Cerebellar cortex (tissue), 1 donor: ENCODE measurements at places on chromosomes 6 and 20.

DNA sequence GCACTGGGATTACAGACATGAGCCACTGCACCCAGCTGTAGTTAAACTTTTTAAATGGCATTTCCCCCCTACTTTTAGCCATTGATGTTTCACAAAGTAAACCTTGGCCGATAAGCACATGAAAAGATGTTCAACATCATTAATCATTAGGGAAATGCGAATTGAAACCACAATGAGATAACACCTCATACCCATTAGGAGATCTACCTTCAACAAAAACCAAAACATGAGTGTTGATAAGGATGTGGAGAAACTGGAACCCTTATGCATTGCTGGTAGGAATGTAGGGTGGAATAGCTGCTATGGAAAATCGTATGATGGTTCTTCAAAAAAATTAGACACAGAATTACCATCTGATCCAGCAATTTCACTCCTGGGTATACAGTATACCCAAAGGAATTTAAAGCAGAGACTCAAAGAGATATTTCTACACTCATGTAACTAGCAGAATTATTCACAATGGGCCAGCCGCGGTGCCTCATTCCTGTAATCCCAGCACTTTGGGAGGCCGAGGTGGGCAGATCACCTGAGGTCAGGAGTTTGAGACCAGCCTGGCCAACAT, 286.5 kb upstream of the JARID2 start:
- no peak for DNase-seq

- no peak for DNase-seq
These were observed 121.9 kb upstream of the ASCC3 start for GRCh38 chr6:101003075-101003474.

DNA sequence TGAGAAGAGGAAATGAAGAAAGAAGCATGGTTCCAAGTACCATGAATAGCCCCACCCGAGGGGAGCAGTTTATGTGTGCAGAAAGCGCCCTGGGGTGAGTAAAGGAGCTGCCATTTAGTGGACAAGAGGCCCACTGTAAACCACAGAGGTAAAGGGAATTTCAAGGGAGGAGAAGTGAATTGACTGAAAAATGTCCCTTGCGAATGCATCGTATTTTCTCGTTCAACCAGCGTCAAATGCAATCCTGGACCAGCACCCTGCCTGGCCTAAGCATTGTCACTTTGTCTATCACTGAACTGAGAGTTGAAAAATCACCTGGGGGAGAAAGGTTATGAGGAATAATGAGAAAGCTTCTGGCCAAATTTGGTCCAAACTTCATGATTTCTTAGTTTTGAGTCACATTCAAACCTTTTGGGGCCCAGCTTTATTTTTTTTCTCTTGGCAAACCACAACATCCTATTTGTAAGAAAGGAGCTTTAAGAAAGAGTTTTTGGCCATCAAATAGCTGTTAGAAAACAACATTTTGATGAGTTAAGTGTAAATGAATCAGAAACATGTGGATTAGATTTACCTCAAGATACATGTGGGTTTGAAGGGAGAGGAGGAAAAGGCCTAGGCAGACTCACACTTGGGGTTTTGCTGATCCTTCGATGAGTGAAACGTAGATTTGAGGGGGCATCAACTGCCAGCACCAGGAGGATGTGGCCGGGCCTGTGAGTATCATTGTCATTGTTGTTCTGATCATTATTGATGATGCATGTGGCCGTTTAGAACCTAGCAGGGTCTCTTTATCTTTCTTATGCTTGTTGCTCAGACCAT, 214.0 kb downstream of the CLIC5 start:
- no peak for DNase-seq

- peak; percentile 77 for DNase-seq
These were observed 1.8 kb downstream of the OOEP start for GRCh38 chr6:73367761-73368355.

- no peak for DNase-seq
These were observed 42.1 kb upstream of the SLC22A3 start for GRCh38 chr6:160305926-160306713.

DNA sequence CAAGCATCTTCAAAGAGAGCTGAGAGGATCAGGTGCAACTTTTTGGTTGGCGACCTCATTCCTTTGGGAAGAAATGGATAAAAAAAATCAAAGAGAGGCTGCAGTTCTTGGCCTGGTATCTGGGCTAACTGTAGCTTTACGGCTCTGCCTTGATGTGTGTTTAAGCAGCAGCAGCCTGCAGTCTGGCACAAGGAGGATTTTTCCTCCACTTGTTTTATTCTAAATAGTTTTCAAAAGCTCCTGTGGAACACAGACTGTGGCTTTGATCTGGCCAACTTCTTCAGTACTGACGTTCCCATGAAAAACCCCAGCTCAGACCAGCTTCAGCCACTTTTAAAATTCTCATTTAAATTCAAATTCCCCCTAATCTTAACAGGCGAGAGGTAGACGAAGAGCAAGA, 137.3 kb downstream of the HDGFL1 start:
- no peak for DNase-seq

GRCh38 chr6:109055771-109056235, 38.8 kb downstream of the SESN1 start:
- DNase-seq: no peak

- no peak for DNase-seq
These were observed 695.2 kb downstream of the QKI start for GRCh38 chr6:164109770-164110140.

GRCh38 chr6:149137594-149137993, 179.9 kb upstream of the TAB2 start:
- no peak for DNase-seq

- no peak for DNase-seq
These were observed 39.1 kb upstream of the FOXO3 start for GRCh38 chr6:108521616-108522107.

DNA sequence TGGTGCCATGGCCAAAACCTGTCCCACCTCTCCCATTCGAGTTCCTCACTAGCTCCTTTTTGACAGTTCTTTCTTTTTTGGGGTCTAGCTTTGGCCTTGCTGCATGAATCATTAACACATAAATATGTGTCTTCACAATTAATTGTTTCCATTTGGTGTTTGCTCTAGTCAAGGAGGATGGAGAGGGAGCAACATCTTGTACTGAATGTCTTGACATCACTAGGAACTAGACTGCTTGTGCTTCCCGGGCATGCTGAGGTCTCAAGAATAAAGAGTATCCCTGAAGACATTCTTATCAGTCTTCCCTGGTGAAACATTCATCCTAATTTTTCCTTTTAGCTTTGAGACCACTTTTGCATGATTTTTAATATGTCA, 77.0 kb upstream of the ESR1 start:
- DNase-seq: no peak

DNA sequence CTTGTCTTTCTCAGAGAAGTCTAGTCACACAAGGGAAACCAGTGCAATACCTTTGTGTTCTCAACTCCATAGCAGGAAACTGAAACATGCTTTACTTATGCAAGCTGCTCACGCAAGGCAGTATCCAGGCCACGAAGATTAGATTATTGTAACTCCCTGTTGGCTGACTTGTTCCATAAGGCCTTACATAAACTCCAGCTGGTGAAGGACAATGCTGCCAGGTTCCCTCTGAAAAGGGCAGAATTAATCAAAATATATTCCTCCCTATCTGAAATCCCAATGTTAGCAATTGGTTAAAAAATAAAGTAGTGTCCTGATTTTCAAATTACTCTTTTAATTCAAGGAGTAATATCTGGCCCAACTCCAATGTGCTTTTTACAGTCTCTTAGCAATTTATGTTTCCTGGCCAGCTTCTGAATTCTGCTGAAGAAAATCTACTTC, 966.6 kb downstream of the HACE1 start:
- DNase-seq: peak; percentile 89

DNA sequence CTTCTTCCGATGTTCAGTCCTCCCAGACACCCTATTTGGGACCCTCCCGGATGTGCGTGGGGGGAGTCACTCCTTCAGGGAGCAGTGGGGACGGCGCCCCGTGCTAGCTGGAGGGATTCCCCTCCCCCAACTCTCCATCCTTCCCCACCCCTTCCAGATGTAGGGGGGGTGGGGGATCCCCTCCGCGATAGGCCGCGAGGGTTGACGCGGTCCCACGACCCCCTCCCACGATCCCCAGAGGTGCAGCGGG, 548 bp downstream of the GNL1 start:
- no peak for DNase-seq

- DNase-seq: no peak
These were observed 23.7 kb downstream of the PLCB1 start for GRCh38 chr20:8155812-8156211.

DNA sequence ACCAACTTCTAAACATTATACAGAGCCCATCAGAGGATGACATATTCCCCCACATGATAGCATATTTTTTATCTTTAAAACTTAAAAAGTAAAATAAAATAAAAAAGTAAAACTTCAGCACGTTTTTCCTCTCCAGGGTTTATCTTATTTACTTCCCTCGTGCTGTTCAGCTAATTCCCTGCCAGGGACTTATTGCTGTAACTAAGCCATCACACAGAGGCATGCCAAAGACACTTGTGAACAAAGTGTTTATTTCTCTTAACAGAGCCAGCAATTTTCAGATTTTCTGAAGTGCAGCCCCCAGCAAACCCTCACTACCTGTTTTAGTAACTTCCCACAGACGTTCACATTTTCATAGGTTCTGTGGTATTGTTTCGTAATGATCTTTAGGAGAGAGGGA, 293.8 kb downstream of the ZNF217 start:
- no peak for DNase-seq

DNA sequence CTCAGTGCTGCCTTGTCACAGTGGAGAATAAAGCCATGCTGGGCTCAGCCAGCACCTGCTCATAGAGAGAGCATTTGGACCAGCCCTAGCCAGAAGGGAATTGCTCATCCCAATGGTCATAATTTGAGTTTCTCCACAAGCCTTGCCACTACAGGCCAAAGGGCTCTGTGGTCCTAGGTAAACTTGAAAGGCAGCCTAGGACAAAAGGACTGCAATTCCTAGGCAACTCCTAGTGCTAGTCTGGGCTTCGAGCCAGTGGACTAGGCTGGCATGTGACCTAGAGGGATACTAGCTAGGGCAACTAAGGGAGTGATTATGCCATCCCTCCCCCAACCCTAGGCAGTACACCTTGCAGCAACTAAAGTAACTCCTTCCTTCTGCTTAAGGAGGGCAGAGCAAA, 516.2 kb downstream of the BCKDHB start:
- DNase-seq: no peak

DNA sequence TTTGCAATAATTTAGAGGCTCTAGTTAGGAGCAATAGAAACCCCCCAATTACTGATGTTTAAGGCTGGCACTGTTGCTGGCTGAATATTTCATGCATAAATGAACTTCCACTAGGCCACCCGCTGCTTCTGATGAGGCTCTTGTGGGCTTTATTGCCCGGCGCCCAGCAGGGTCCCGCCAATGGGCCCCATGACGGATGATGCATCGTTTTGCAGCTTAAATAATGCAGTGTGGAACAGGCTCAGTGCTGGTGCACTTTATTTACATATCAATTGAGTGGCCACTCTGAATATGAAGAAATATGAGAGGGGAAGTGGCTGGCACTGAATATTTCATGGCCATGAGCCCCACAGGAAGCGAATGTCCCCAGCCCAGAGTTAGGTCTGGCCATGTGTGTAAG, 155.3 kb upstream of the MAFB start:
- DNase-seq: no peak

- DNase-seq: no peak
These were observed 18.1 kb upstream of the OSER1 start for GRCh38 chr20:44228465-44229258.

GRCh38 chr6:102485480-102485879, 1092.0 kb downstream of the GRIK2 start:
- DNase-seq: no peak

DNA sequence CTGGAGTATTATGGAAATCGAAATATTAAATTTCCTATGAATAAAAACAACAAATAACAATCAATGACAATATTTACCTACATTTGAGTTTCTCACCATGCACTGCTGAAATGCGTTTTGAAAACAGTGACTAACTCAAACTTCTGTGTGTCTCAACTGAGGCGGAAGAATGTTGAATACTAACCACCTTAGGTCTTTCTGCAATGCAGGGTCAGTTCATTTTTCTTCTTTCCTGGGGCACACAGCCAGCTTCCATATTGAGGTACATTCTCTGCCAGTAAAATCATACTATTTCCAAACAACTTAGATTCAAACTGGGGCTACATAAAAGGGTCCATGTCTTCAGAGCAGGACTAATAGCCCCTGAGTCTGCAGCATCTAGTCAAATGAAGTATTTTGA, 310.1 kb downstream of the UTRN start:
- no peak for DNase-seq

- peak; percentile 89 for DNase-seq
These were observed 317.8 kb upstream of the SULF2 start for GRCh38 chr20:48102931-48103660.

GRCh38 chr6:133106934-133107333, 134.2 kb upstream of the EYA4 start:
- DNase-seq: no peak

DNA sequence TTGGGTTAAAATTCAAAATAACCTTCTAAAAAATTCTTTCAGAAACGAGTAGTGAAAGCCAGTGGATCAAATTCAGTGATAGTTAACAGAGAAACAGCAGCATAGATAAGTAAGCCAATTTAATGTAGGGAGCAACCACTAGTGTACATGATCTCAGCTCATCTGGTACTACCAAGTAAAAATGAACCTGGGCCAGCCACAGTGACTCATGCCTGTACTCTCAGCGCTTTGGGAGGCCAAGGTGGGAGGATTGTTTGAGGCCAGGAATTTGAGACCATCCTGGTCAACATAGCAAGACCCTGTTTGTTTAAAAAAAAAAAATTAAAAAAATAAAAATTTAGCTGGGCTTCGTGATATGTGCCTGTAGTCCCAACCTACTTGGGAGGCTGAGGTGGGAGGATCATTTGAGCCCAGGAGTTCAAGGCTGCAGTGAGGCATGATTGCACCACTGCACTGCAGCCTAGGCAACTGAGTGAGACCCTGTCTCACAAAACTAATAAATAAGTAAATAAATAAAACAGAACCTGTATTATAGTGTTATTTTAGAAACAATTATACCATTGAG, 32.4 kb downstream of the CBFA2T2 start:
- DNase-seq: no peak

DNA sequence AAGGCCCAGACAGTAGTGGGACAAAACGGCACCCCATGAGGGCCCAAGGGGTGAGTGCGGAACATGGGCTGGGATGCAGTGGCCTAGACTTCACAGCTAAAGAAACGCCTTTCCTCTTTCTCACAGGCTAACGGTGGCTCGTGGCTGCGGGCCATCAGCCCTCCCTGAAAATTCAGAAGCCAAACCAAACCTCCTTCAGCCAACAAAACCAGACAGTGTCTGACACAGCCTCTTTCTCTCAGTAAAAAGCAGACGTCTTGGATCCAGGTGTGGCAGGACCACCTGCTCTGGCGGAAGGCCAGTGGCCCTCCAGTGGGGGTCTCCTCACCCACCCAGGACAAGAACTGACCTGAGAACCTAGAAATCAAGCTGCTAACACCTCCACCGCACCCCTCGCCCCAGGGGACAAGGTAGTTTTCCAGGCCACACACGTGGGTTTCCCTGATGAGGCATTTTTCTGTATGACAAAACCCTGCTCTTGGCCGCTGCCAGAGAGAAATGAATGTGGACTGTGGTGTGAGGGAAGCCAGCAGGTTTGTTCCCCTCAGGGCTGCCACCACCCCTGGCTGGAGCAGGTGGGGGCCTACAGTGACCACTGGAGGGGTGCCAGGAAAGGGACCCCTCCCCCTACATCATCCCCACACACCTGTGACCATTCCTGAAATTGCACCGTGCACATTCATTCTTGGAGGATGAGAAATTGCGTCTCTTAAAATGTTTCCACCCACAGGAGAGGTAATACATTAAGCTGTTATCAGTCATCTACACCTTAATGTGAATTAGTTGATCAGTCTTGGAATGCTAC, 76.8 kb upstream of the PIM1 start:
- DNase-seq: no peak
